ENCODE measurements at places on chromosomes 7 and 10.

- no peak for DNase-seq
These were observed 39.4 kb upstream of the PRSS1 start for GRCh38 chr7:142709921-142710320.

GRCh38 chr10:15661574-15661973 lies 58.1 kb downstream of the ITGA8 start:
- DNase-seq, result no peak

DNA sequence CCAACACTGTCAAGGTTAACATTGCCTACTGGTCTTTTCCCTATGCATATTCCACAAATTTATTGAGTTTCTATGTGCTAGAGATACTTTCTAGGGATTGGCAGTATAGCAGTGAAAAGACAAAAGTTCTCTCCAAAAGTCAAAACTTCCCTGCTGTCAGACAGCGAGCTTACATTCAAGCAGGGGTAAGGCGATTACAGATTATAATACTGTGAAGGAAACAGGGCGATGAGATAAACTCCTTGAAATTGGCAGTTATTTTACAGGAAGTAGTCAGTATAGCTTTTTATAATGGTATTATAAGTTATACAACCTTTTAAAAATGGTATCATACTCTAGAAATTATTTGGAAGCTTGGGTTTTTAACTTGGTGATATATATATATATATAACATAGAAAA lies 9.9 kb downstream of the VPS50 start:
- DNase-seq, result no peak

GRCh38 chr7:109873296-109873695 lies 1217.6 kb upstream of the LRRN3 start:
- no peak for DNase-seq

DNA sequence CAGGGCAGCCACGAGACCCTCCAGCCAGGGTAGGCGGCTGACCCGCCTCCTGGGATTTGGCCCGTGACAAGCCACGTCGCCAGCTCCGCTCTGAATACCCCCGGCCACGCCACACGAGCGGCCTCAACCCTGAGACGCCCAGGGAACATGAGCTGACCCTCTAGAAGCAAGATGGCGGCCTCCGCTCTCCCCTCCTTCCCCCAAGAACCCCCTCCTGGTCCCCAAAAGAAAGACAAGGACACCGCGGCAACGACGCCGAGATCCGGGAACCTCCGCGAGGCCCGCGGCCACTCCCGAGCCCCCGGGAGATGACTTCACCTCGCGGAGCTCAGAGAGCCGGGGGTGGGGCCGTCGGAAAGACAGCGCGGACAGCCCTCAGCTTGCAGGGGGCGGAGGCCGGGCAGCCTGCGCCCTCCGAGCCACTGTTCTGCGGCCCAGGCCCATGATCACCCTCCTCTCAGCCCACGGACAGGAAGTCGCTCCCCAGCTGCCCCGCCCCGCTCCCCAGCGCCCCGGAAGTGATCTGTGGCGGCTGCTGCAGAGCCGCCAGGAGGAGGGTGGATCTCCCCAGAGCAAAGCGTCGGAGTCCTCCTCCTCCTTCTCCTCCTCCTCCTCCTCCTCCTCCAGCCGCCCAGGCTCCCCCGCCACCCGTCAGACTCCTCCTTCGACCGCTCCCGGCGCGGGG lies at the start of gene RALA:
Gene RALA (plus strand): TSS at position 526 of the 685 bp plus-strand sequence. CDS start 63,096 bp downstream, outside the sequence.
- peak; percentile 90 for DNase-seq

- no peak for DNase-seq
These were observed 84.7 kb downstream of the CREM start for GRCh38 chr10:35211390-35211789.

- DNase-seq, result no peak
These were observed 82.8 kb downstream of the MAPK8 start for GRCh38 chr10:48389272-48389671.
